ENCODE measurements at places on chromosomes 13 and 19.

DNA sequence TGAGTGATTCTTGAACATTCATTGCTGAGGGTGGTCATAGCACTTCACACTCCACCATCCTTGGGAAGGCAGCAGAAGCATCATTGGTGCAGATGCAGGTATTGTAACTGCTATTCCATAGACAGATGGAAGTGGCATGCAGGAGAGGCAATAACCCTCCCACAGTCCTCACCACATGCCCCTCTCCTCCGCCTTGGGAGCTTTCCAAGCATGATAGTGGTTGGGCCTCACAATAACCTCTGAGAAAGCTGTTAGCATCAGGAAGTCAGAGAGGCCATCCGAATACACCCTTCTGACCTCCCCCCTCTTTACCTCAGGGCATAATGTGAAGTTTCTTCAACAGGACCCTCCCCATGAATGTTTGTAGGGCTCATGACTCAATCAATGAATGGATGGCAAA, 177.9 kb downstream of the KATNAL1 start:
- no peak for DNase-seq

DNA sequence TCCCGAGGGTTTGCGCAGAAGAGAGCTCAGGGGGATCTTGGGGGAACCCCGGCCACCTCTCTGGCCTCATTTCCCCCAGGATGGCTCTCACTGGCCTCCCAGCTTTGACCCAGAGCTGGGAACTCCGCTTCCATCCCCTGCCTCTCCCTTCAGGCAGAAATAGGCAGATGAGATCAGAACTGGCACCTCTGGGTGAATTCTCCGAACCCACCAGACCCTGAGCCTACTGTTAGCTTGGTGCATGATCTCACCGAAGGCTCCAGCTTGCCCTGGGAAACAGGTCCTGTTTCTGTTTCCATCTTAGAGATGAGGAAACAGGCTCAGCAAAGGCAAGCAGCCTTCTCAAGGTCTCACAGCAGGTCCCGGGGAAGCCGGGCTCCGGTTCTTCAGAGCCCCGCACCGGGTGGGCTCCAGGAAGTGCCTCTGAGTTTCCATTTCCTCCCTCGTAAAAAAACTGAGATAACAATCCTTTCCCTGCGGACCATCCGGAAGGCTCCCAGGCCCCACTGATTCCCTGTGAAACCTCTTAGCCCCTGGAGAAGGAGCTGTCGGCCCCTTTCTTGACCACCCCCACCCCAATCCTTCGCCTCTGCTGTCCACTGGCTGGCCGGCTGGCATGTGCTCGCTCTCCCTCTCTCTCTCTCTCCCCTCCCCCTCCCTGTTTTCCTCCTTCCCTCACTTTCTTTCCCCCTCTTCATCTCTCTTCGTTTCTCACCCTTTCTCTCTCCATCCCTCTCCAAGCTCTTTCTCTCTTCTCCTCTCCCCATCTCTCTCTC, 2.1 kb downstream of the NECTIN2 start:
- no peak for DNase-seq

DNA sequence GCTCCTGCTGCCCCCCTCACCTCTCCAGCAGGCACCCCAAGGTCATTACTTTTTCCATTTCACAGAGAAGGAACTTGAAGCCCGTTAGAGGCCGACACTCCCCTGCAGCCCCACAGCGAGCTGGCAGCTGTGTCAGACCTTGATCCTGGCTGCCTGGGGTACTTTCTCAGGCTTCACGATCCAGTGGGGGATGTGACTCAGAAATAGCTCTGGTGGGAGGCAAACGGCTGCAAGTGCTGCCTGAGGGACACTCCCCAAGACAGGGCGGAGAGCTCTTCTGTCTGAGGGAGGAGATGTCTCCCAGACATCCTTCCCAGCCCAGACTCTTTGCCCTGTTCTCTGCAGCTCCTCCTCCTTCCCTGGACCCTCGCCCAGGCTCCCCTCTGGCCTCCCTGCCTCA, 4.8 kb downstream of the TSKS start:
- no peak for DNase-seq

GRCh38 chr19:38204728-38205127, 19.3 kb downstream of the DPF1 start:
- DNase-seq, result no peak

DNA sequence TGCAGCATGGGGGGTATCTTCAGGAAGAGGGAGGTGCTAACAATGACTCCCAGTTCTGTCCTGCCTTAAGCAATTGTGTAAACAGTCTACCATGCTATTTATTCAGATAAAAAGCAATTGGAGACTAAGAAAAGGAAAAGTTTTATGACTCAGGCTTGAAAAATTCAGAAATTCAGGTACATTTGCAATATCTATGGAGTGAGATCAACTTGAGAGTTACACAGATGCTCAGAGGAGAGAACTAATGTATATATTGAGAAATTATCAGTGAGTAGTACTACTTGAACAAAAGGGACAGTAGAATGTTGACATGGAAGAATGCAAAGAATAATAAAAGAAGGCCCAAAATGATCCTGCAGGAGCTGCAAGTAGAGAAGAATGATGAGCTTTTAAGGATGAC, 277.6 kb upstream of the DACH1 start:
- DNase-seq, result no peak

- DNase-seq, result no peak
Measured at GRCh38 chr19:28607066-28607583, 605.8 kb downstream of the UQCRFS1 start.

All from stimulated activated CD4-positive, alpha-beta T cell treated with anti-CD3 and anti-CD28 coated beads, Interleukin-2, amount 100 ng/mL, for 48 hours (primary cell).